ENCODE measurements at places on chromosomes 6 and 20. TPM values are rescaled to one million over a fixed set of nuclear protein-coding genes. Genes with fewer than 3 reads are reported as not detected.

Gene EYA2
- polyA plus RNA-seq: 0.80 TPM

Gene TUBE1
- 43.5 TPM for polyA plus RNA-seq

Gene PRSS16
- not detected for polyA plus RNA-seq

Gene RUNX2
- polyA plus RNA-seq: 0.23 TPM

Gene NKAPL
- 9.7 TPM for polyA plus RNA-seq

Gene HLA-DOB
- 0.36 TPM for polyA plus RNA-seq

Gene HDGFL1
- polyA plus RNA-seq: not detected

Gene C4B
- polyA plus RNA-seq: 33.8 TPM

- DNase-seq: no peak
Observed at GRCh38 chr6:88458662-88459061, 292.5 kb upstream of the CNR1 start.

DNA sequence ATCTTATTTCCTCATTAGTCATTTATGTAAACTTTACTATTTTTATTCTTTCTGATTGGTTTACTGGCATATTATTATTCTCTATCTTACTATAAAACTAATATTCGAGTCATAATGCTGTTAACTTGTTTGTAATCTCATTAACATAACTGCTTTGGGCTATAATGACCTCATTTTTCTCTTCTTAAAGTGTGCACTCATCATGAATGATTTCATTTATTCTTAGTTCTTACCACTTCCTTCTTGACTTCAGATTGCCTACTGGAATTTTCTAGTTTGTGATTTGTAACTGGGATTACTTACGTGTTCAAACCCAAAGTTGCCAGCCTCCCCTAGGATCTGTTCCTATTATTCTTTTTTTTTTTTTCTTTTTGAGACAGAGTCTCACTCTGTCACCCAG is 91.8 kb upstream of the TNFAIP3 start:
- no peak for DNase-seq

- no peak for DNase-seq
Observed at GRCh38 chr6:93105017-93105416, 314.3 kb downstream of the EPHA7 start.

DNA sequence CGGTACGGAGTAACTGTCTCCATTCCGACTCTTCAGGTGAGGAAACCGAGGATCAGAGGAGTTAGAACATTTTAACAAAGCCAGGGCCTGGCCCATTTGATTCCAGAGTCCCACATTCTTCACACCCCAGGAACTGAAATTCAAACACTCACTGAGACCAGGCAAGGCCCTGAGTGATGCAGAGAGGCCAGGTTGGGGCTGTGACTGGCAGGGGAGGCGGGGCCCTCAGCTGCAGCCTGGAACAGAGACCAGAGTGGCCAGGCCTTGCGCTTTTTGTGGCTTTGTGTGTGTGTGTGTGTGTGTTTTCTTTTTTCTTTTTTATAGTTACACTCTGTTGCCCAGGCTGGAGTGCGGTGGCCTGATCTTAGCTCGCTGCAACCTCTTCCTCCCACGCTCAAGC is 57.2 kb downstream of the BCAS4 start:
- DNase-seq: no peak

GRCh38 chr6:127794405-127794804 is 106.5 kb downstream of the THEMIS start:
- DNase-seq: no peak

DNA sequence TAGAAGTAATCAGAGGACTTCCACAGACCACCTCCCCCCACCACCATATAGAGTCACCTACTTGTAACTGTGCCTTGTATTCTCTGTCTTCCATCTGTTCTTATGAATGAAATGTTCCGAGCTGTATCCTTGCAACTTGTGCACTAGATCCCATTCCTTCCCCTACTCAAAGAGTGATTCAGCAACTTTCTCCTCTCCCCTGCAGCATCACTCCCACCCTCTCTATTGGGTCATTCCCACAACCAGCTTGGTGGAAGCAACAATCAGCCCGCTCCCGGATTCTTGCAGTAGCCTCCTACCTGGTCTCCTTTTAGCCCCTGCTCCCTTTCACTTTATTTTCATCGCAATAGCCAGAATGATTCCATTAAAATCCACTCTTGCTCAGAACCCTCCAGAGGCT is 34.9 kb upstream of the REV3L start:
- no peak for DNase-seq

DNA sequence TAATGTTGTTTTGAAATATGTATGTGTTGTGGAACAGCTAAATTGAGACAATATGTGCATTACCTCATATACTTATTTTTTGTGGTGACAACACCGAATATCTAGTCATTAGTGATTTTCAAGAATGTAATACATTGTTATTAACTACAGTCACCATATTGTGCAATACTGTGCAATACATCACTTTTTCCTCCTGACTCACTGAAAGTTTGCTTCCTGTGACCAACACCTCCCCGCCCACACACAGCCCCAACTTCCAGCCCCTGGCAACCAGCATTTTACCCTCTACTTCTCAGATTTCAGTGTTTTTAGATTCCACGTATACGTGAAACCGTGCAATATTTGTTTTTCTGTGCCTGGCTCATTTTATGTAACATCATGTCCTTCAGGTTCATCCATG is 627.9 kb downstream of the PRKN start:
- no peak for DNase-seq

DNA sequence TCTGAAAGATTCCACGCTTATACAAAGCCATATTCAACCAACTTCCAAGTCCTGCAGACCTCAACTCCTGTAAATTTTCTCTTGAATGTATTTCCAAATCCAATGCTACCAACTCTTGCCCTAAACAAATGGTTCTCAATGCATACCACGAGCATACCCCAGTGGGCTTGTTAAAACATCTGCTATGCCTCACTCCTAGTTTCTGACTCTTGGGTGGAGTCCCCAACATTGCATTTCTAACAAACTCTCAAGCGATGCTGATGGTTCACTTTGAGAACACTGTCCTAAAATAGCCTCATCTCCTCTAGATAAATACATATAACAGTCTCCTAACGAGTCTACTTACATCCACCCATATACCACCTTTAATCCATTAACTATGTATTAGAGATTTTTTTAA is 7.3 kb downstream of the HBS1L start:
- no peak for DNase-seq

- no peak for DNase-seq
Observed at GRCh38 chr20:33585413-33585812, 76.7 kb upstream of the C20orf144 start.

DNA sequence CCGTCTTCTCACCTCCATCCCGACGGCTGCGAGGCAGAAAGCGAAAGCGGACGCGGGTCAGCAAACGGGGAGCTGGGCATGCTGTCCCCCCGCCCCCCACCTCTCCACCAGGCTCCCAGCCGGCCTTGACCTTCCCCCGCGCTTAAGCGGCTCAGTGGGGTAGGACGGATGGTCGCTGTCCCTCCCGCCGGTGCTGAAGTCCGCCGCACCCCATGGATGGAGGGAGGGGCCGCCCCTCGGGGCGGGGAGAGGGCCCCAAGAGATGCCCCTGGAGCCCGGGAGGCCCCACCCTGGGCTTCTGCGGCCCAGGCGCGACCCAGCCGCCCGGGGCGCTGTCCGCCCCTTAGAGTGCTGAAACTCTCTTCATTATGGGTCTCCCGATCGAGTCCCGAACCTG is at the start of gene KCNB1:
KCNB1 (minus strand) TSS at position 48 of the 397 bp plus-strand sequence. CDS start 188 bp downstream, outside the sequence.
- peak; percentile 60 for DNase-seq

DNA sequence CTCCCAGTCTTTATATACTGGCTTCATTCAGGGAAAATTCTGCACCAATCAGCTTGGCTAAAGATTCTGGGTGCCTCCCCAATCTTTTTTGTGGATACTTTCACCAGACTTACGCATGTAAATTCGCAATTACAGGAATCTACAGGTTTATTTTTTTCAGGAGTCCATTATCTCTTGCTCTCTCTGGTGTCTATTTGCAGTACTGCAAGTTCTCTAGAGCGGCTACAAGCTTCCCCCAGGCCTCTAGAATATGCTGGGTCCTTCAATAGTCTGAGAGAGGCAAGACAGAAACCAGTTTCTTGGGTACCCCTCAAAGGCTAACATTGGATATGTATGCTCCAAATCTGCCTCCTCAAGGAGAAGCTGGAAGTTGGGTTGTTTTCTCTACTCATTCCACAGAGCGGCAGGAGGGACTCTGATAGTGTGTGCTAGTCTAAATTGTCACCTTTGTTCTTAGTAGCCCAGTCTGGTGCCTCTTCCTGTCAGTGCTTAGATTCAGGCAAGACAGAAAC is 58.5 kb downstream of the SUN5 start:
- DNase-seq: no peak

- DNase-seq: no peak
Observed at GRCh38 chr6:41023114-41023513, 15.9 kb downstream of the UNC5CL start.

GRCh38 chr20:53916173-53916512 is 154.3 kb downstream of the BCAS1 start:
- no peak for DNase-seq

DNA sequence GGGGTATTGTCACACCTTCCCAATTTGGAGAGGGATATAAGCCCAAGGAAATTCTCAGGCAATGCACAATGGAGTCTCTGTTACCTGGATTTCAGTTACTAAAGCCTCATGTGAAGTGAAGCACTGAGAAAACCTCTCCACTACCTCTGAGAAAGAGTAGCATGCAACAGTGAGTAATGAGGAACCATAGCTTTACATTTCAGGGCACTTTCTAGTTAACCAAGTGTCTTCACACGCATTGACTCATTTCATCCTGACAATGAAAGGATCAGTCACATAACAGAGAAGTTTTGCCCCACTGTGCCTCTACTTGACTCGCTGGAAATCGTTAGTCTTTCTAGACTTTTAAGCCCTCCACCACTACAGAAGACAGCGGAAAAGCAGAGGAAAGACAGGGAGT is 86.2 kb upstream of the ARID1B start:
- DNase-seq: no peak

DNA sequence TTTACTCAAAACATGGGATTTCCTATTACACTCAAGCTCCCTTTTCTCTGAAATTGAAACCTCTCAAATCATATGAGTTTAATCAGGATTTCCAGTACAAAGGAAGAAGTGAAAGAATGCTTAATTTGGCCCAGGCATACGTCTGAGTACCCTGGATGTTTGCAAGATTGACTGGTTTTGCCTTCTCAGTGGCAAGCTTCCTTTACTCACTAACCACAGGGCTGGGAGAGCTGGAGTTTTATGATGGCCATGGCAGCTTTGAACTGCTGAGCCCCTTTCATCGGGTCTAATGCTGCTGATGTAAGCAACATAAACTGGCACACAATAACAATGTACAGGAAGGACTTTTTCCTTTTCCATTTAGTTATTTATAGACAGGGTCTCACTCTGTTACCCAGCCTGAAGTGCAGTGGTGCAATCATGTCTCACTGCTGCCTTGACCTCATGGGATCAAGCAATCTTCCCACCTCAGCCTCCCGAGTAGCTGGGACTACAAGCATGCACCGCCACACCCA is 194.8 kb downstream of the SLC35F1 start:
- no peak for DNase-seq

DNA sequence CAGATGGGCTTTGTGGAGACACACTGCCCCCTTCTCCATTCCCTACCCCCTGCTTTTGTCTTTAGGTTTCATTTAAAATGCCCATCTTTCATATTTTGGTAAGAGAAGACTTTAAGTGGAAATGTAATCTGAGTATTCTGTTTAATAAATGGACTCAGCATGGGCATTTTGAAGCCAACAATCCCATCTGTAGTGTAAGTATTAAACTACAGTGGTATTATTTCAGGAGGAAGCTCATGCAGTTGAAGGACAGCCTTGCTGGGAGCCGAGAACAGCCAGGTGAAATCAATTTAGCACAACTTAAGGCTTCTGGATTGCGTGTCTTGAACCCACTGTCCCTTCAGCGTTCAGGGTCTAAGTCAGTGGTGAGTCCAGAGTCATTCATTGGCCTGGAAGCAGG is 63.5 kb downstream of the AKAP12 start:
- no peak for DNase-seq

DNA sequence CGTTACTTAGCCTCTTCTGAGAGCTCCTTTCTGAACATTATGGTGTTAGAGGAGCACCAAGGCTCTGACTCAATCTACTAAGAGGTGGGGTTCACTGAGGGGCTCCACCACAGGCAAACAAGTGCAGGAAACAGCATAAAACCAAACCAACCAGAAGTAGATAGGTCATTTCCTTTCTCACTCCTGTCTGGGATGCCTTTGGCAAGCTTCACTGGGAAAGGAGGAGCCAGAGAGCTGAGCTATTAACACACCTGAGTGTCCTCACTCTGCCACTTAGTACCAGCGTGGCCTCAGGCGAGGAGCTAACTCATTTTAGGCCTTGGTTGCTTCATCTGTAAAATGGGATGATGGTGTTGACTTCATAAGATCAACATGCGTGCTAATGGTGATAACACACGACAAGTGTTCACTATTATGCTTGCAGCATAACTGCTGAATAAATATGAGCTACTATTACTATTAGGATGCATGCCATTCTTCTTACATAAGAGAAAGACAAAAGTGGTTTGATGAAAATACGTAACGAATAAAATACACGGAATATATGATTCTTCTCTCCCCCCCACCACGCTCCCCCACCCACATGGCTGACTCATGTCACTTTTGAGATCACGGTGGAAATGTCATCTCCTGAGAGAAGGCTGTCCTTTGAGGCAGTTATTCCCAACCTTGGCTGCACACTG is 185.4 kb downstream of the BCAS1 start:
- DNase-seq: no peak

DNA sequence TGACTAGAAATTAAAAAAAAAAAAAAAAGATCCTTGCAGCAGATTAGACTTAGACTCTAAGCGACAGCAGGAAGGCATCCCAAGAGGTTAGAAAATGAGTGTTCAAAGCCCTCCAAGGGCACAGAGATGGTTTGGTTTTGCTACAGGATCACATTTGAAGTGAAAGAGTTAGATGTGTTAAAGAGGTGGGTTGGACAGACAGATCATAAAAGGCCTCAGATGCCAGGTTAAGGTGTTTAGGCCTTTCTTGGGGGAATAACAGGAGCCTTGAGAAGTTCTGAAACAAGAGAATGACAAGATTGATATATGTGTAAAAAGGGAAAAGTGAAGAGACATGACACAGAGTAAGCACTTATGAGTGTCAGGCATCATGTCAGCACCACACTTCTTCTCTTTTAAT is 107.5 kb downstream of the FYN start:
- DNase-seq: no peak

DNA sequence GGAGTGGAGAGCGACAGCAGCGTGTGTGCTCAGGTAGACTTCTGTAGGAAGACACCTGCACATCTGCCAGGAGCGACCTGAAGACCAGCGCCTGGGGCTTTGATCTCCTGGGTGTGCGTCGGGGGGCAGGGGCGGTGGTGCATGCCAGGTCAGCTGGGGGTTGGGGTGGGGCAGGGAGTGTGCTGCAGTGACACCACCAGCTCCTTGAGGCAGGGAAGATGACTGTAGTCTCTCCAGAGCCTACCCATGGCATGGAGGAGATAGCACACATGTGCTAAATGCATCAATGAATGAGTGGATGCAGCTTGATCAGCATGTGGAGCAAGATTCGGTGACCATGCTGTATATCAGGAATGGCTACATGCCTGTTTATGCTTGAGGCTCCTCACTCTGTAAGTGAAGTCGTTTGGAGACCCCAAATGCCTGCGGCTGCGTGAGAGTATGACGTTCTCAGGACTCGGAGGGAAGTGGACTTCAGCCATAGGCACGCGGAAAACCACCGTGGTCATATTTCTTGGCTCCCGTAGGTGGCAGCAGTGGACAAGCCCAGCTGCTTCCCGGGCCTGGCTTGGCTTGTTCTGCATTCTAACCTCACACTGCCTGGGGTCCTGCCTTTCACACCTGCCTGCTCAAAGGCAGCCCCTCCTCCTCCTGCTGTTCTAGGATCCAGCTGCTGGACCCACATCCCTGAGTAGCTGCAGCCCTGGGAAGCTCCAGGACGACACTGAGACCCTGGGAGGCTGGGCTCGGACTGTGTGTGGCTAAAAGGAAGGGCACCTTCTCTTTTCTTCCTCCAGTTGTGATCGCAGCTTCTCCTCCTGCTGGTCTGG is 39.4 kb upstream of the KCNK16 start:
- DNase-seq: peak; percentile 56

- DNase-seq: no peak
Observed at GRCh38 chr20:19336631-19337030, 124.2 kb downstream of the SLC24A3 start.
